Caudate nucleus (tissue), 63 donors: ENCODE measurements at places on chromosomes 12 and 14.

GRCh38 chr14:75999511-76000190 is 14.1 kb downstream of the IFT43 start:
- peak; percentile 60 for DNase-seq

- no peak for DNase-seq
These were observed 461 bp downstream of the SLC8A3 start for GRCh38 chr14:70188322-70188658.

GRCh38 chr14:91229005-91229382 is 15.5 kb downstream of the GPR68 start:
- no peak for DNase-seq

- DNase-seq = no peak
These were observed 80.0 kb downstream of the EP400 start for GRCh38 chr12:132029503-132030300.

GRCh38 chr12:33044447-33044846 is 147.9 kb upstream of the PKP2 start:
- no peak for DNase-seq

- no peak for DNase-seq
These were observed 21.3 kb downstream of the SCAF11 start for GRCh38 chr12:45969084-45969483.

GRCh38 chr12:22459838-22460490 is 84.4 kb downstream of the C2CD5 start:
- no peak for DNase-seq

GRCh38 chr12:24360907-24361306 is 411.4 kb upstream of the SOX5 start:
- DNase-seq = no peak

GRCh38 chr12:120762086-120762485 is 36.5 kb downstream of the ACADS start:
- DNase-seq = no peak

DNA sequence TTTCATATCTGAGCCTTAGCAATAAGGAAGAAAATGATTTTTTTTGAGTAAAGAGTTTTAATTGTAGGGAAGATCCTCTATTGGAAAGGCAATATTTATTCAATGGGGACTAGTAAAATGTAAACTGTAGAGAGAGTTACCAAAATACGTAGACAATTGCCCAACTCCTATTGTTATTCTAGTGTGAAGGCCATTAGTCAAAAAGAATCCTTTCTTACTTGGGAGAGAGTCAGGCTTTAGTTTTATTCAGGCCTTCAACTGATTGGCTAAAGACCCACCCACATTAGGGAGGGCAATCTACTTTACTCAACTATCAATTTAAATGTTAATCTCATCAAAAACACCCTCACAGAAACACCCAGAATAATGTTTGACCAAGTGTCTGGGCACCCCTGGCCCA is 485.8 kb upstream of the ATXN7L3B start:
- DNase-seq = no peak

DNA sequence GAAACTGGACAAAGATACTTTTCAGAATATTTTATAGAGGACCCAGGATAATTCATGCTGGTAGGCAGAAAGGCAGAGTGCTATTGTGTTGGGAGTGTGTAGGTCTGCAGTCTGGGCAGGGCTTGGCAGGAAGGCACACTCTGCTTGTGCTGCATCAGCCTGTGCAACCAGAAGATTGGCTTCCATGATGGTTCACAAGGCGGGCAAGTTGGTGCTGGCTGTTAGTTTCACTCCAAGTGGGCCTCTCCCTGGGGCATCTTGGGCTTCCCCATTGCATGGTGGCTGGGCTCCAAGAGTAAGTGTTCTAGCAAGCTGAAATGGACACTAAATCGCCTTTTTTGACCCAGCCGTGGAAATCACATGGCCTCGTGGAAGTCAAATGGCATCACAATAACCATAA is 1.8 kb upstream of the UBE2N start:
- DNase-seq = no peak

GRCh38 chr14:96088481-96088880 is 49.3 kb downstream of the C14orf132 start:
- DNase-seq = no peak

DNA sequence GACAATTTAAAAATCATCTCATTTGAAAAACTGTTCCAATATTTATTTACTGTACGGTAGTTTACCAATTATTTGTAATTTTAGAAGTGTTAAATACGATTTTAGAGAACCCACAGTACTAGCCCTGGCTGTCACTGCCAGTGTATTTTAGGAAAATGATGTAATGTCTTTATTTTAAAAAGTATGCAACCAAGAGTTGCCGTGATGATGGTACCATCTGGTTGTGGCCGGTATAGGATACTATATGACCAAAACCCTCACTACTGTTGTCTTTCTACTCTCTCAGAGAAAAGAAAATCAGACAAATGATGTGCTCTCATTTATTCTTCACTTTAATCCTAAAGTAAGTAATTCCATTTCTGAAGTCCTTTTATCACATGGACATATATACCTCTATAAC is 395.0 kb downstream of the FOXG1 start:
- DNase-seq = no peak

- DNase-seq = no peak
These were observed 277.7 kb downstream of the VRK1 start for GRCh38 chr14:97074856-97075255.

DNA sequence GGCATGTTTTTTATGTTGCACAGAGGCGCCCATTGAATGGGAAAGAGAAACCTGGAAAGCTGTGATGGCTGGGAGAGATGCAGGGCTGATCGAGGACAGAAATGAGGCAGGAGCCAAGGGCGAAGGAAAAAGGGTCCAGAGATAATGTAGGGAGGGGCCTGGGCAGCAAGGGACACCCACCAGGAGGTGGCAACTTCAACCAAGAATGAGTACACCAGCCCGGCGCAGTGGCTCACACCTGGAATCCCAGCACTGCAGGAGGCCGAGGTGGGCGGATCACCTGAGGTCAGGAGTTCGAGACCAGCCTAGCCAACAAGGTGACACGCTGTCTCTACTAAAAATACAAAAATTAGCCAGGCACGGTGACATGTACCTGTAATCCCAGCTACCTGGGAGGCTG is 4.0 kb downstream of the SSH1 start:
- no peak for DNase-seq

DNA sequence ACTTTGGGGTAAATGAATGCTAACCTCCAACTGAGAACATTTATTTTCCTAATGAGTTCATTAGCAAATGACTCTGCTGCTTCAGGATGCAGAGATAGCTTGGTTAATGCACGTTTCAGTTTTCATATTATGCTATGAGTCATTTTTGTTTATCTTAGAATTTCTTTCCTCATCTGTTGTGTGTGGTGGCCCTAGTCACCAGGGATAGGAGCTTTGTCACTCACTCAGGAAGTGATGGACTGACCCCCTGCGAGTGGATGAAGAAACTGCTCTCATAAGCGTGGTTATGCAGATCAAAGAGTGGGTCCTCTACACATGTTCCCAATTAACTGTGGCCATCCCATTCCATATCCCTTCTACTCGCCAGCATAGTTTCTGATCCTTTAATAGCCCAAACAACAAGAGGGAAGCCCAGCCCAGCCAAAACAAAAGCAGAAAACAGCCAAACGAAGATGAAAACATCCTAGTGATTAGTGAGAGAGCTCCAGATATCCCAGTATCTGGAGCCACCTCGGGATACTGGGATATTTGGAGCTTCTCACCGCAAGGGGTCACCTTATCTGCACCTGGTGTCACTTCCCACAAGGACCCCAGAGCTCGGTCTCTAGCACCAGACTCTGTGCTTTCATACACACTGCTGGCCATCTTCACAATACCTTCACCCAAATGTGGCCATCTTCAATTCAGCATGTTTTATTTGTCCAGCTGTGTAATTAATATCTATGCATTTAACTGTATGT is 8.6 kb downstream of the TC2N start:
- no peak for DNase-seq

DNA sequence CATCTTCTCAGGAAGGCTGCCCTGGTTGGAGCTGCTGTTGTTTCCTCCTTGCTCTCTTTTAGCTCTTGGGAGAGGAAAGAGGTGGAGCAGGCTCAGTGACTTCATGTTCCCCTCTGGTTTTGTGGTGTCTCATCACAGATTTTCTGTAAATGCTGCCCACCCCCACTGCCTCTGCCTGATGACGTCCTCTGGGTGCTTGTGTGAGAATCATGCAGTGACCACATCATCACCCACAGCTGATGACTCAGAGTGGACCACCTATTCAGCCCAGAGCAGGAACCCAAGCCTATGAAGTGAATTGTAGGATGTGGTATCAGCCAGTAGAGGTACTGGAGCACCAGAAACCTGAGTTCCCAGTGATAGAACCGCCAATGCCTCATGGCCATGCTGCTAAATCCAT is at the start of gene GZMB:
Gene GZMB (minus strand): TSS at position 33 of the 400 bp plus-strand sequence. CDS start 30 bp downstream, at position 3.
- no peak for DNase-seq

DNA sequence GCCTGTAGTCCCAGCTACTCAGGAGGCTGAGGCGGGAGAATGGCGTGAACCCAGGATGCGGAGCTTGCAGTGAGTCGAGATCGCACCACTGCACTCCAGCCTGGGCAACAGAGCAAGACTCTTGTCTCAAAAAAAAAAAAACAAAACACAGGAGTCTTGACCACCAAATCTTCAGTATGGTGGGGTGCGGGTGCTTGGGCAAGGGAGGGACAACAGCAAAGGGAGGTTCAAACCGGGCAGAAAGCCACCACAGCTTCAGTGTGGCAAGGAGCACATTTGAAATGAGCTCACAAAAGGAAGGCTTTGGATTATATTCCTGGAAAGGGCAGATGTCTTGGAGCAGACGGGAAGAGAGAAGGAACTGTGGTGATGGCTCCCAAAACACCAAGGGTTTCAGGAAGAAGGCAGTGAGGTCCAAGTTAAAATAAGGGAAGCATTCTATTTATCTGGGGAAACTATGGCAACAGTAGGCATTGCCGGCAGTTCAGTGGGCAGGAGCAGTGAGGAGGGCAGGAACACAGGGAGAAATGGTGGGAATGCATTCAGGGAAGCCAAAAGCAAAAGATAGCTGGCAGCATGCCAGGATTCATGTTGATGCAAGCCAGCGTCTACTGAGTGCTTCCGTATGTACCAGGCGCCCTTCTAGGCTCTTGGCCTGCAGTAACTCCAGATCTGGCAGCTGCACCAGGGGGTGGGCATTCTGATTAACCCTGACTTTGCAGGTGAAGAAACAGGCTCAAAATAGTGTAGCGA is 51.0 kb upstream of the SRSF5 start:
- peak; percentile 42 for DNase-seq

GRCh38 chr12:124898923-124899294 is 15.5 kb downstream of the UBC start:
- no peak for DNase-seq

DNA sequence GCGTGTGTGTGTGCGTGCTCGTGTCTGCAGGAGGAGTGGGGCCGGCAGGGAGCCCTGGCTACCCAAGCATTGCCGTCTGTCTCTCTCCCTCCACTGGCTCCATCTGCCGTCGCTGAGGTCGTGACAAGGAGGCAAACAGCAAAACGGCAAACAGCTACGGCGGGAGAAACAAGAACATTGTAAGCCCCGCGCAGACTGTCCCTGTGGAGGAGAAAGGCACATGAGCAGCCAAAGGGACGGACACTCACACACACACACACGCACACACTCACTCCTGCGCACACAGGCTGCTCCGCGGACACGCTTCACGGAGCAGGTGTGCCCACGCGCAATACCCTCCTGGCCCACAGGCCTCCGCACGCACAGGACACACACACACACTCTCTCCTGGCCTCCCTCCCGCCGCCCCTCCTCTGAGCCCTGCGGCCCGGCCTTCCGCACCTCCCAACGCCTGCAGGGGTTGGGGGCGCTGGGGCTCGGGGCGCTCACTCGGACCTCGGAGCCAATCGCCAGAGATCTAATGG is 905 bp downstream of the CISTR start:
- no peak for DNase-seq

GRCh38 chr14:28772613-28773012 is 6.0 kb downstream of the FOXG1 start:
- DNase-seq = no peak

DNA sequence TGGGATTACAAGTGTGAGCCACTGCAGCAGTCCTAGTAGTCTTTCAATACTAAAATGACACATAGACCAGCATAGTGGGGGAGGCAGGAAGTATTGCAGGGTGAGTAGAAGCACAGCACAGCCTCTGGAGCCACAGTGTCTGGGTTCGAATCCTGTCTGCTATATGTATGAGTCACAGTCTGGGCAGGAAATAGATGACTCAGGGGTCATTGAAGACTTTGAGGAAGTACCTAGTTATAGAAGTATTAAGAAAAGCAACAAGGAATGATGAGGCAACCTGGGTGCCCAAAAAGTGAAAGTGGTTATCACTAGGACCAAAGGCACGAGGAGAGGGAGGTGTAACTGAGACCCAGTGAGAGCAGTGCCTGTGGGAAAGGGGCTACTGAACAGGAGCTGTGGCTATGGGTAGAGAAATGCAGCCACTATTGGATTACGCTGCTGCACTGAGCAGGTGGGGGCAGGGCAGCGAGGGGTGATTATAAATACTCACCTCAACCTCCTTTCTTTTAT is 124.0 kb downstream of the PDE3A start:
- DNase-seq = no peak

DNA sequence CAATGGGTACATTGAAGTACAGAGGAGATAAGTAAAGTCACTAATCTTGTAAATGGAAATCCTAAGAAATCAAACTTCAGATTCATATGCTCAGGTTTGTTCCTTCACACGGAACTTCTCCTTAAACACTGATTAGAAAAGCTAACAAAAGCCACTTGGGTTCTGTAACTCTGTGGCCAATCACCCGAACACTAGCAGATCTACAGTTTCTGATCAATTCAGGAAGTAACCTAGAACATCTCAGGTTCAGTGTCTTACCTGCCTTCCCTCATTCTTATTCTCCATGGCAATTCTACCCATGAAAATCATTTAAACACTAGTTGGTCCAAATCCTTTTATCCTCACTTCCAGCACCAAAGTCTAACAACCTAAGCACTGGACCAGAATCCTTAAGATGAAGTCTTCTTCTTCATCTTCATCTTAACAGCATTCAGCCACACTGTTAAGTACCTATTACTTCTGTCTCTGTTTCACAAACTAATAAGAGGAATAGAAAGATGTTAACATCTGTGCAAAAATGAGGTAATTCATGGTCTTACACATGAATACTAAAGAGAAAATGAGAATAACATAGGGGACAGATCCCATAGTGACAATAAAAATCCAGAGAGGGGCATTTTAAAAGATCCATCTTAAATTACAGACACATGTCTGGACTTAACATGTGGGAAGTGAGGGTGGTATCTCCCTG is 184.5 kb downstream of the SSPN start:
- no peak for DNase-seq

GRCh38 chr12:122841544-122842321 is 6.5 kb downstream of the HIP1R start:
- peak; percentile 68 for DNase-seq

DNA sequence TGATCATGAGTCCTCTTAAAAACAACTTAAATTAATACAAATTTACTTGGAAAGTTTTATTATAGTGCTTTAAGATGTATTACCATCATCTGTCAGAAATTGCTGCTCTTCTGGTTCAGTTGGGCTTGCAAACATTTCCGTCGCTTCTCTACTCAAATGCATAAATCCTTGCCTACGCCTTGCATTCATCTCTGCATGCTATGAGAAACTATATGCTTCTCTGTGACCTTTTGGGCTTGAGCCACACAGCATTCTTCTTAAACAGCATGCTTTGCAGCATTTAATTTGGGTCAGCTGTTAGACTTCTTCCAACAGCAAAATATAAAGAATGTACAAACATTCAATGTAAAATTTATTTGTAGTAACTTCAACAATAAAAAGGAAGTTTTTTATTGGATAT is 305.7 kb upstream of the FLRT2 start:
- no peak for DNase-seq

GRCh38 chr12:80173083-80173864 is 73.9 kb downstream of the OTOGL start:
- no peak for DNase-seq
